ENCODE measurements at places on chromosomes 4 and X. TPM values are rescaled to one million over a fixed set of nuclear protein-coding genes. Genes with fewer than 3 reads are reported as not detected.

DNA sequence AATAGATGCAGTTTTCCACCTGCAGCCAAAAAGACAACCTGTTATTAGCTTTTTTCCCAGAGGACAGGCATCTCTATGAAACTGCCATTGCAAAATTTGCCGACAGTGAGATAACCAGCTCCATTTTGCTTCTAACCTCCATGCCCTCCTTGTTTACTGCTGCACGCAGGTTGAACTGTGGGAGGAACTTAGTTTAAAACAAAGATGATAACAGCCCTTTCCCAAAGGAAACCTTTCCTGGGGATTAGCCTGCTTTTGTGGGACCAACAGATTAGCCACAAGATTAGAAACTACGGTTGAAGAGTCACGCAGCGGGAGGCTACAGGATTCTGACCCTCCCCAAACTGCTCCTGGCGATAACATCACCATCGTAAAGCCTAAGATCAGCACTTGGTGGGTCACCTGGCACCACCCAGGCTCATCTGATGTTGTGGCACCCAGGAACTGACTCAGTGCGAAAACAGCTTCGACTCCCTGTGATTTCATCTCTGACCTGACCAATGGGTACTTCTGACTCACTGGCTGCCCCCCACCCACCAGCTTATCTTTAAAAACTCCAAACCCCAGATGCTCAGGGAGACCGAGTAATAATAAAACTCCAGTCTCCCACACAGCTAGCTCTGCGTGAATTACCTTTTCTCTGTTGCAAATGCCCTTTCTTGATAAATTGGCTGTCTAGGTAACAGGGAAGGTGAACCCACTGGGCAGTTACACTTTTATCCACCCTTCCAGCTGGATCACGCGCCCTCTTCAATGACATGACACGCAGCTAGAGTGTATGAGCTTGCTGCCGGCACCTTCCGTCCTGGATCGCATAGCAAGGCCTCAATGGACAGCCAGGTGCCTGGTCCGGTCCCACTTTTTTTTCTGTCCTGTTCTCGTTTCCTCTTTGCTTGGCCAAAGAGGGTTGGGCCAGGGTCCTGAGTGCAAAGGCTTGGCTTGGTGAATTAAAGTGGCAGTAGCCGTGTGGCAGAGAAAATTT lies 27.2 kb downstream of the NOP14 start:
- DNase-seq = no peak

Gene SUPT20HL2
- polyA plus RNA-seq = 0.04 TPM

GRCh38 chr4:118968813-118969212 lies 80.2 kb downstream of the SYNPO2 start:
- DNase-seq = no peak

DNA sequence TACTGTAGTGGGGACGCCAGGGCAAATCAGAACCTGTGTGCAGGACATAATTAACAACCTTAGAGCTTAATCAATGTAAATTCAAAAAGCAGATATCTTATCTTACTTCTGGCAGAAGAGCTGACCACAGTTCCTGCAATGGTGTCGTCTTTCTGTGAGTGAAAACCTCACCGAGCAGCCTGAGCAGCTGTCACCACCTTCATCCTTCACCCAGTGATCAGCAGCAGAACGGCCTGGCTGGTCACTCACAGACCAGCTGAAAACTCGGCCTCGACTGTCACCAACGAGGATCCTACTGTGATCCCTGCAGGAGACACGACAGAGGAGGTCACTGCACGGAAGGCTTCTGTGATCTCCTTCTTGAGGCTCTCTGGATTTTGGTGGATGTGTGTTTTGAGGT lies 94.2 kb downstream of the CDS1 start:
- DNase-seq = no peak

GRCh38 chr4:93659629-93660028 lies 168.9 kb upstream of the ATOH1 start:
- DNase-seq = no peak

Gene GAB3
- polyA plus RNA-seq = 3.2 TPM

GRCh38 chr4:113837397-113837796 lies 75.9 kb upstream of the CAMK2D start:
- no peak for DNase-seq

Gene HPGDS
- polyA plus RNA-seq = 5.0 TPM

DNA sequence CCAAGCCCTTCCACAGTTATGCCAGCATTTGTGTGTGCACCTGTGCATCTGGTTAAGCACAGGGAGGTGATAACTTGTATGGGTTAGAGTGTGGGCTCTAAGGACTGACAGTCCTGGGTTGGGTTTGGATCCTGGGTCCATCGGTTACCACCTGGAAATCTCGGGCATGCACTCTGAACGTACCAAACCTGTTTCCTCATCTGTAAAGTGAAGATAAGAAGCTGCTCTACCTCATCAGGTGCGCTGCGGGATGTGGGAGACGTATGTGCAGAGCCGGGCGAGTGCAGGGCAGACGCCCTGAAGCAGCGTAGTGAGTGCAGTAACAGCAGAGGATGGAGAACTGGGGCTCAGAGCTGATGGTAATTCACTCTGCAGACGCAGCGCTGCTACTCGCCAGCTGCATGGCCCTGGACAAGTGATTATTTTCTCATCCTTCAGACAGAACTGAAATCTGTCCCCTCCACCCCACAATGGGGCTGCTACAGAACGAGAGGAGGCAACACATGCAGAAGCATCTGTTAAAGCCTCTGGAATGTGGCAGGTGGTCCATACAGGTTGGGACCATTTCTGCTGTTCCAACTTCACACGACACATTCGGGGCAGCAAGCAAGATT lies 64.4 kb downstream of the HADH start:
- DNase-seq = no peak

Gene OTUD6A
- polyA plus RNA-seq = not detected

Gene NMU
- polyA plus RNA-seq = 1.3 TPM

DNA sequence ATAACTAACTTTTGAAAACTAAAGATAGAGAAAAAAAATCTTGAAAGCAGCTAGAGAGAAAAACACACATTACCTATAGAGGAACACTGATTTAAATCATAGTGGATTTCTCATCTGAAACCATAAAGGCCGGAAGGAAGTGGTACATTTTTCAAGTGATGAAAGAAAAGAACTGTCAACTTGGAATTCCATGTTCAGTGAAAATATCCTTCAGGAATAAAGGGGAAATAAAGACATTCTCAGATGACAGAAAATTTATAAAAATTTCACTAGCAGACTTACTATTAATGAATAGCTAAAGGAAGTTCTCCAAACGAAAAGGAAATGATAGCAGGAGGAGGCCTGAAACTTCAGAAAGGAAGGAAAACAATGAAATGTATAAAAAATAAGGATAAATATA lies 7.6 kb upstream of the JADE3 start:
- no peak for DNase-seq

- no peak for DNase-seq
Measured at GRCh38 chr4:57405359-57405758, 295.2 kb upstream of the IGFBP7 start.

- DNase-seq = peak; percentile 61
Measured at GRCh38 chr4:81466841-81467671, 4.7 kb downstream of the RASGEF1B start.

Gene HSPA4L
- polyA plus RNA-seq = 2.1 TPM

- DNase-seq = no peak
Measured at GRCh38 chr4:7897811-7898210, 41.9 kb downstream of the AFAP1 start.

DNA sequence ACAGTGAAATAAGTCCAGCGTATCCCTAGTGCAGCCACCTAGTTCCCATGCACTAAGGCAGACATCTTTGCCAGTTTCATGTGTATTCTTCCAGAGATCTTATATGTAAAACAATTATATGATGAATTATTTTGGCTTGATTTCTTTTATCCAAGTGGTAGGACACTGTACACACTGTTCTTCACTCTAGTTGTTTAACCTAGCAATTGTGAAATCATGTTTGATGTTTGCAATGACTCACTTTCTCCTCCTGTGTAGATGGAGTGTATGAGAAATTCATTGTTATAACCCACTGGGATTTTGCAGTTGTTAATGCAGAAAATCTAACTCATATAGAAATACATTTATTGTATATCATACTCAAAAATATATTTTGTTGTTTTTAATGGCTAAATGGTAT lies 17.5 kb upstream of the TBC1D1 start:
- DNase-seq = no peak

- DNase-seq = no peak
Measured at GRCh38 chr4:25915353-25915705, 1.3 kb downstream of the SMIM20 start.

- DNase-seq = no peak
Measured at GRCh38 chrX:112786076-112786475, 54.6 kb downstream of the AMOT start.
